Mesenteric fat pad (tissue), 1 donor: ENCODE measurements at places on chromosomes 11 and 22. TPM values are rescaled to one million over a fixed set of nuclear protein-coding genes. Genes with fewer than 3 reads are reported as not detected.

DNA sequence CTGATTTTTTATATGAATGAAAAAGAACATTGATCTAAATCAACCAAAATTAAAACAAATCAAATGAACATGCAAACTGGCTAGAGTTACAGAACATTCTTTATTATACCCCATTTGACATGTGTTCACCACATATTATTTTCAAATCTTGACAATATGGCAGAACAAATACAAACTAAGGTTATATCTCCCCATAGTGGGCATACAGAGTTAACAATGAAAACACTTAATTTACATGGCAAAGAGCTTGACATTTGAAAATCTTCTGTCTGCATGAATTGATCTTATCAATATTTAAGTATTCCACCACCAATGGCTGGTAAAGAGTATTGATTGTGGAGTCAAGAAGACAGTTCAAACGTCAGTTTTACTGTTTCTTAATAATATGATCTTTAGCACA lies 197.9 kb upstream of the ANO3 start:
- DNase-seq = no peak

MUC6 gene
- total RNA-seq = not detected

DNA sequence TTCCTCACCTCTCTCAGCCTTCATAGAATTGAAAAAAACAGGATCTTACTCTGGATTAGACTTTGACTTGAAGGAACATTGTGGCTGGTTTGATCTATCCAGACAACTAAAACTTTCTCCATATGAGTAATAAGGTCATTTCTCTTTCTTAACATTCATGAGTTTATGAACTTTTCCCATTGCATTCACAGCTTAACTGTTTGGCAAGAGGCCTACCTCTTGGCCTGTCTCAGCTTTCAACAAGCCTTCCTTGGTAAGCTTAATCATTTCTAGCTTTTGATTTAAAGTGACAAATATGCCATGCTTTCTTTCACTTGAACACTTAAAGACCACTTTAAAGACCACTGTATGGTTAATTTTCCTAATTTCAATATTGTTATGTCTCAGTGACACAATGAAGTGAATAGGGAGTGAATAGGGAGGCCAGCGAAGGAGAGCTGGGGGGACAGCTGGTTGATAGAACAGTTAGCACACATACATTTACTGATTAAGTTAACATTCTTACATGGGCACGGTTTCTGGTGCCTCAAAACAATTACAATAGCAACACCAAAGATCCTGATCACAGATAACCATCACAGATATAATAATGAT lies 17.0 kb downstream of the IMMP1L start:
- DNase-seq = no peak

MS4A15 gene
- total RNA-seq = not detected

NRIP3 gene
- 0.87 TPM for total RNA-seq

ZFTA gene
- 15.3 TPM for total RNA-seq
